ENCODE measurements at places on chromosomes 7 and 10.

DNA sequence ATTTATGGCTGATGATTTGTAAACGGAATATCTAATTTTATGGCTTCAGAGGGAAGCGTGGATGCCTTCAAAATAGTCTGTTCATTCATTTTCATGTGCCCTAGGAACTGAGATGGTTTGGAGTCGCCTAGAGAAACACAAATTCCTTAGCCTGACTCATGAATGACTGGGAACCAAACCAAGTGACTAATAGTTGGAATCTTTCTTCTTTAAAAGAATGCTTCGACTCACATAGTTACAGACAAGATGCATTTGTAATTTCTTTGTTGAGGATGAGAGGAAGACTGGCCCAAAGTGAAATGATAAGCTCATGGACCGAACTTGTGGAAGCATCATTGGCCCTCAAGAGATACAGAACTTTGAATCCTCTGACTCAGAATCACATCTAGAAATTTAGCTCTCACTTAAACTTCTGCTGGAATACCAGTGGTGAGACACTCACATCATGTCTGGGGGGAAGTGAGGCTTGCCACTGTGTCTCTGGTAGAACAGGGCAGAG is 1107.2 kb downstream of the NRG3 start:
- DNase-seq = peak; percentile 94

GRCh38 chr7:42736931-42737330 is 174.9 kb downstream of the C7orf25 start:
- DNase-seq = no peak

DNA sequence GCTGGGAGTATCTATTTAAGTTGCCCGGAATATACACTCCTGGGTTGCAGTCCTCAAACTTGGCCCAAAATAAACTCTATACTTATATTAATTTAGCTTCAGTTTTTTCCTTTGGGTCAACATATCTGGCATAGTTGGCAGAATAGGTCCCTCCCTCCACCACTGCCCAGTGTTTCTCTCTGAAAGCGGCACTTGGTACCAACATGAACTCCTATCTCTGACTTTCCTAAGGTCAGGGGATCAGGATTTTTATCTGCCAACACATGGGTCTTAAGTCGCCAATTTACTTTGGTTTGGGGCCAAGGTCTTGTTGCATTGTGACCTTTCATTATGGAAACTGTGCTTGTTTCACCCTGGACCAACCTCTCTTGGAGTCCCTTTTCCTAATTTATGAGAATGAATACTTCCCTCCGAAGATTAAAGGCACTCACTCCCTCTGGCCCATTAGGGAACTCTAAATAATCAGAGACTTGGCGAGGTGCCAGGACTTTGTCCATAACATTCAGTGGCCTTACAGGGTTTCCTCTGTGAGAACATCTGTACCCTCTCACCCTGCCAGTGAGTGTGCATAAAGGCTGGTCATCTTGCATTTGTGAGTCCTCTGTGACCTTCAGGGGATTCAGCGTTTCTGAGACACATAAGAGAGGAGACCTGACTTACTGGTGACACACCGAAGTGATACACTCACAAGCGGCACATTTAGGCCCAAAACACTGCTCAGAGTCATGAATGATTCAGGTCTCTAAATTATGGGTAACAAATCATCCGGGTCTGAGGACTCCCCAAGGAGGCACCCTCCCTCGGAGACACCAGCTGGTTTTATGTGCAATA is 19.7 kb upstream of the FKBP9 start:
- DNase-seq = peak; percentile 33

DNA sequence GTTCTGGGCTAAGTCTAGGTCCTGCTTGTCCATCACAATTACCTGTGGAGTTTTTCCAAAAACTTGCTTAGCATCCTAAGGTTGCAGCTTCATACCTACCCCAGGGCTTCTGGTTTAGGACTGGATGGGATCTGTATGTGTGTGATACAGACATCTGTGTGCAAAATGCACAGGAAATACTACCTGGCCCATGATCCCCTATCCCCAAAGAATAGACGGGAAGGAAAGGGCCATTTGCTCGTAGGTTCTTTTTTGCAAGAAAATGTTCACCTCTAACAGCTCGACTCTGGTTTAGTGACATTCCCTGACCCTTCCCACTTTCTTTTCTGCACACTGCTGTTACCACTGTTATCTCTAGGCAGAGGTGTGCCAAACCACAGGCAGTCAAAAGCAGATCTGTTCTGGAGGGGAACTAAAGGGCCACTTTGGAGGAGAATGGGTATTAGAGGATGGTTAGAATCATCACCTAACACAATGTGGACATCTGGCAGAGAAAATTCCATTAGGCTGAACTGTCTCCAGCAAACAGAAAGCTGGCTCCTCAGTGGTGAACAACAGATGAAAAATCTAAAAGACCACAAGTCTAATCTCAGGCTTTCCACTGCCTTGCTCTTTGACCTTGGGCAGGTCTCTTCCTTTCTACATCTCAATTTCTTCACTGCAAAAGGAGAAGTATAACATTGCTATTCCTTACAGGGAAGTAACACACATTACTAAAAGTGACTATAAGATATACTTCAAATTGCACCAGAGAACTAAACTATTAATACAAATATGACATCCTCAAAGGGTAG is 107.4 kb downstream of the UBE2H start:
- peak; percentile 74 for DNase-seq

GRCh38 chr10:77973276-77973675 is 46.7 kb upstream of the DLG5 start:
- no peak for DNase-seq

DNA sequence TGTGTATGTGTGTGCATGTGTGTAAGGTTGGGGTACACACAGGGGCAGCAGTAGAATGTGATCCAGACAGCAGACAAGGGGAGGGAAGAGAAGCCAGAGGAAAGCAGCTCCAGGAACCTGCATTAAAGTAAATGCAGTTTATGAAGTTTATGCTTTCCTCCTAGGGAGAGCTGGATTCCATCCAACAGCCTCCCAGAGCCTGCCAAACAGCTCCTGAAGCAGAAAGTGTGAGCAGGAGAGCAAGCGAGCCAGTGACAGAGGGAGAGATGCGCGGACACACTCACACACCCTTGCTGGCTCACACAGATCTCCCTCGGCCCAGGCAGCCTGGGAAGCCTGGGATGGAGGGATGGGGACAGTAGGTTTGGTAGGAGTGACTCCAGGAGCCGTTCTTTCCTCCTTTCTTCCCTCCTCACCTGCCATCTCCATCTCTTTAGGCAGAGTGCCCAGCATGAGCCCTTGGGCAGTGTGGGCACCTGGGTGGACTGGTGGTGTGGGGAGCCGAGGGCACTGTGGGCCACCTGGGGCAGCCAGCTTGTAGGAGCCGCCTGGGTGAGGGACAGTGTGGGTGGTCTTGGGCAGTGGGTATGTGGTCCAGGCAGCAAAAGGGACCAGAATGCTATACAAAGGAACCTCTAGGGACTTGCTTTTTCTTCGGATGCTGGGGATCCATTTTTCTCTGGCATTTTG is 46.1 kb downstream of the PAX2 start:
- no peak for DNase-seq

DNA sequence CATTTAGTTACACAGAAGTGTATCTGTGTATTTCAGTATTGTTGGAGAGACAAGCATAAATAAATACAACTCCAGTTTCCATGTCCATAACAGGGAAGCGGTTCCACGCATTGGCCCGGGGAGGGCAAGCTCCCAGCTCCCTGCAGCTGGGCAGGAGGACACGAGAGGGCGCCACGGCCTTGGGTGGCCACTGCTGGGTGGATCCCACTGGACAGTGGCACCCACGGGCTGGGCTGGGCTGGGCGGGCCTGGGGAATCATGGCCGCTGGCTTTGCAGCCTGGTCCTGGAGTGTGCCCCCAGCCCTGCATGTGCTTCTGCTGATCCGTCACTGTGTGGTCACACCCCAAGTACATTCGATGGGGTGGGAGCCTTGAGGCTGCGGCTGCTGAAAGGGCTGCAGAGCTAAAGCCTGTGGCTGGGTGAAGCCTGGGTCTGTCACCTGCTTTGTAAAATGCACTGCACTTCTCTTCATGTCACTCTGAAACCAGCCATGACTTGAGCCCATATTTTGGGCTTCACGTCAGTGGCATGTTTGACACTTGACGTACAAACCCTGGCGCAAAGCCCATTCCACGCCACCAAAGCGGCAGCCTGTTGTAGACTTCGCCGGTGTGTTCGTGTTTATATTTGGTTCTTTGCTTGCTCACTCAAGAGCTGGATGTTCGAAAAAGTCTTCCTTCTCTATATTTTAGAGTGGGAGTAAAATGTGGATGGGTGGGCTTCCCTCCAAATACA is 27.5 kb downstream of the LRRC27 start:
- DNase-seq = no peak

DNA sequence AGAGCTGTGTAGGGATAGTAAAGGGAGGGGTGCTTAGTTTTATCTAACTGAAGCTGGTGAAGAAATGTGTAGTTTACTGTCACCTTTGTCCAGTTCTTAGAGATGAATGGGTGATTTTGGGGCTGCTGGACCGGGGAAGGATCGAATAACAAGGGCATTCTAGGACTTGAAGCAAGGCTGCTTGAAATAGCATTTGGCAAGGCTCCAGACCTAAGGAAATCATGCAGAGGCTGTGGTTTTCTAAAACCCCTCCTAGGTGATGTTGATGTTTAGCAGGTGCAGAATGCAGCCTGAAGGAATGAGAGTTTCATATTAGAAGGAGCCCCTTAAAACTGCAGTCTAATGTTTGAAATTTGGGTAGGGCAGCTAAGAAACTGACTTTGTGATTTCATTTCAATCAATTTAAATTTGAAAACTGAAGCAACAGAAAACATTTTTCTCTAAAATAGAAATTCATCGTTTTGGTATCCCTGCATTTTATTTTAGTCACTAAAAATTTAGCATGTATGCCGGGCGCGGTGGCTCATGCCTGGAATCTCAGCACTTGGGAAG is 68.5 kb downstream of the TET1 start:
- DNase-seq = no peak

- no peak for DNase-seq
These were observed 155.6 kb upstream of the AGR3 start for GRCh38 chr7:17037356-17037755.

DNA sequence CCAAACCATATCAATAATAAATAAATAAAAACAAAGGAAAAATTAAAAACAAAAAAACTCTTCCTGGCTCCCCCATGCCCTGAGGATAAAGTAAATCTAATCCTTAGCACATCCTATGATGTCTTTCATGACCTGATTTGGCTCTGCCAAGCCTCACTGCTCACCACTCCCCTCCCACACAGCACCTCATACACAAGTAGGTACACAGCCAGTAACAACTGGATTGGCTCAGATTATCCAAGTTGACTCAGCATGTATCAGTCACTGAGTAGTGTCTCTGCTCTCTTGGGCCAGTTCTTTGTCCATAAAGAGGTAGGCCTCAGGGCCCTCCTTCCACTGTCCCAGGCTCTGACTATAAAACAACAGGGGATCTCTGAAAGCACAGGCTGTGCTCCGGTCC is 99.6 kb downstream of the STRA8 start:
- no peak for DNase-seq

DNA sequence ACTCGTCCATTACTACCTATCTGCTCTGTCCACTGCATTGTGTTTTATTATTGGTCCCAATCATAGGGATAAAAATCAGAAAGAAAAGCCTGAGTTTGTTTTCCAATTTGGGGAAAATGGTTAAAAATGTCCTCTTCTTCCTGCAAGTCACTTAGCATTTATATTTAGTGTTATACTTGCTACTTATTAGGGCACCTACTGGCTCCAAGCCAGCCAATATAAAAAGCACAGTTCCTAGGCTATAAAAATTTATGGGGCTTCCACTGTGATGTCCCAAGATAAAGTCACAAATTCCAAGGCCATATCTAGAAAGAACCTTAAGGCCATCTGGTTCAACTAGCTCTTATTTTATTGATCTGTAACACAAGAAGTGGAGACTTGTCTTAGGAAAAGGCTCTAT is 3.2 kb downstream of the SLC35B4 start:
- no peak for DNase-seq

DNA sequence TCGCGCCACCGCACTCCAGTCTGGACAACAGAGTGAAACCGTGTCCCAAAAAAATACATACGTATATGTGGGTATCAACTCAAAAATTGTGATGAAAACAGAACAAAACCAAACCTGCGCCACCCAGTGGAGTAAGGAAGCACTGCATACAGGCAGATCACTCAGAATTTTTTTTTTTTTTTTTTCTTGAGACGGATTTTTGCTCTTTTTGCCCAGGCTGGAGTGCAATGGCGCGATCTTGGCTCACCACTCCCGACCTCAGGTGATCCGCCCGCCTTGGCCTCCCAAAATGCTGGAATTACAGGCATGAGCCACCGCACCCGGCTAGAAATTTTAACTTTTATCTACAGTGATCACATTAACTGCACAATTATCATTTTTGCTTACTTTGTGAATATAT is 9.1 kb upstream of the TMEM236 start:
- peak; percentile 56 for DNase-seq

DNA sequence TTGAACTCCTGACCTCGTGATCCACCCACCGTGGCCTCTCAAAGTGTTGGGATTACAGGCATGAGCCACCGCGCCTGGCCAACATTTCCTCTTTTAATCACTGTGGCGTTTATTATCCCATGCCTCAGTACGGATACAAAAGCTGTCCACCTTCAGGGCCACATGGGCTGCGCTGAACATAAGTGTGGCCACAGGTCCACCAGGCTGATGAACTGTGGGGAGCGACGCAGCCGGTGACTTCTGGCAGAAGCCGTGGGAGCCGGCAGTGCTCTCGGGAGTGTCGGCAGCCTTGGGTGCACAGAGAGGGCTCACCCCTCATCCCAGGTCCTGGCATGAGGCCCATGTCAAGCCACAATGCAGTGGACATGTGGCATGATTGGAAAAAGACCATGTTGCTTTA is 223.6 kb downstream of the TNS3 start:
- DNase-seq = no peak

GRCh38 chr7:32673275-32673983 is 178.1 kb downstream of the AVL9 start:
- DNase-seq = no peak

GRCh38 chr7:94391726-94392392 is 2.8 kb upstream of the COL1A2 start:
- peak; percentile 89 for DNase-seq

GRCh38 chr10:78937393-78937792 is 131.4 kb upstream of the ZMIZ1 start:
- DNase-seq = no peak

GRCh38 chr7:140219672-140220524 is 43.1 kb upstream of the KDM7A start:
- no peak for DNase-seq
